Bladder microvascular endothelial cell (primary cell): ENCODE measurements at places on chromosomes 2 and 18. TPM values are rescaled to one million over a fixed set of nuclear protein-coding genes. Genes with fewer than 3 reads are reported as not detected.

Gene UBE2F
- total RNA-seq = 28.3 and 38.3 TPM in 2 replicates

Gene NCKAP5
- total RNA-seq = under 0.01 and 1.4 TPM in 2 replicates

Gene UGT1A10
- total RNA-seq = 0.06 TPM in 1 of 2 replicates, not detected in the other

Gene SCN1A
- 0.06 TPM in 1 of 2 replicates, not detected in the other for total RNA-seq

Gene LAMA1
- total RNA-seq = 0.32 and 0.38 TPM in 2 replicates

Gene ANKAR
- 3.1 and 8.7 TPM in 2 replicates for total RNA-seq

Gene RSAD2
- total RNA-seq = 1.9 and 5.3 TPM in 2 replicates

Gene SPC25
- 3.0 and 5.0 TPM in 2 replicates for total RNA-seq

Gene NEUROD1
- total RNA-seq = not detected in 2 replicates

Gene DNAH6
- total RNA-seq = under 0.01 TPM in 1 of 2 replicates, not detected in the other

Gene FSHR
- total RNA-seq = not detected in 2 replicates

Gene TCF4
- total RNA-seq = 434 and 764 TPM in 2 replicates

Gene NRP2
- 109 and 270 TPM in 2 replicates for total RNA-seq

Gene SLC23A3
- total RNA-seq = 0.81 and 4.5 TPM in 2 replicates

Gene KCNS3
- total RNA-seq = 0.31 and 0.65 TPM in 2 replicates

Gene DNAJC5G
- total RNA-seq = 0.16 and 4.4 TPM in 2 replicates

Gene EFR3B
- total RNA-seq = 0.49 and 2.2 TPM in 2 replicates

Gene IL36G
- not detected in 2 replicates for total RNA-seq

Gene UGT1A8
- total RNA-seq = not detected in 2 replicates

Gene LRP2
- not detected in 2 replicates for total RNA-seq

Gene SERPINB12
- not detected in 2 replicates for total RNA-seq

Gene C2orf66
- total RNA-seq = 0.06 TPM in 1 of 2 replicates, not detected in the other

Gene TPO
- total RNA-seq = 0.32 TPM in 1 of 2 replicates, not detected in the other

Gene CPO
- total RNA-seq = 0.19 TPM in 1 of 2 replicates, not detected in the other

Gene ATAD2B
- total RNA-seq = 8.4 and 22.7 TPM in 2 replicates

Gene CCDC74A
- total RNA-seq = 3.7 and 6.4 TPM in 2 replicates

Gene BCL2
- 0.49 and 3.1 TPM in 2 replicates for total RNA-seq
